ENCODE measurements at places on chromosomes 6 and 20.

- DNase-seq = no peak
Observed at GRCh38 chr6:37524025-37524969, 24.6 kb upstream of the CCDC167 start.

- DNase-seq = no peak
Observed at GRCh38 chr20:41415191-41415590, 48.6 kb upstream of the EMILIN3 start.

- no peak for DNase-seq
Observed at GRCh38 chr6:75755704-75756103, 6.7 kb downstream of the MYO6 start.

- DNase-seq = no peak
Observed at GRCh38 chr6:127058027-127058426, 60.4 kb upstream of the RSPO3 start.

- no peak for DNase-seq
Observed at GRCh38 chr6:110841266-110841665, 26.0 kb upstream of the CDK19 start.

DNA sequence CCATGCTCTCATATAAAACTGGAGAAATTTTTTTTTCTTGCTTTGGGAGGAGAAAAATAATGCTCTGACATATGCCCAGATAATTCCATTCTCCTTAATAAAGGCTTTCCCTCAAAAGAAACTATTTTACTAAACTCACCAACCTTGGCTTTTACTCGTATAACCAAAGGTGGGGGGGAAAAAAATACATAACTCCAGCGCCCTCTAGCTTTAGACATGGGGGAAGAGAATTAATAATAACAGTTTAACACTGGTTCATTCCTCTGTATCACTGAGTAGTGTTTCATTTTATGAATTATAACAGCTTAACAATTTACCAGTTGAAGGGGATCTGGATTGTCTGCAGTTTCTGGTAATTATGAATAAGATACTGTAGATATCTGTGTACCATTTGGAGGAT is 1226.1 kb downstream of the GRIK2 start:
- DNase-seq = no peak

GRCh38 chr6:116514111-116514510 is 2.7 kb downstream of the CALHM5 start:
- no peak for DNase-seq

- DNase-seq = no peak
Observed at GRCh38 chr20:57032847-57033246, 233.6 kb downstream of the BMP7 start.

DNA sequence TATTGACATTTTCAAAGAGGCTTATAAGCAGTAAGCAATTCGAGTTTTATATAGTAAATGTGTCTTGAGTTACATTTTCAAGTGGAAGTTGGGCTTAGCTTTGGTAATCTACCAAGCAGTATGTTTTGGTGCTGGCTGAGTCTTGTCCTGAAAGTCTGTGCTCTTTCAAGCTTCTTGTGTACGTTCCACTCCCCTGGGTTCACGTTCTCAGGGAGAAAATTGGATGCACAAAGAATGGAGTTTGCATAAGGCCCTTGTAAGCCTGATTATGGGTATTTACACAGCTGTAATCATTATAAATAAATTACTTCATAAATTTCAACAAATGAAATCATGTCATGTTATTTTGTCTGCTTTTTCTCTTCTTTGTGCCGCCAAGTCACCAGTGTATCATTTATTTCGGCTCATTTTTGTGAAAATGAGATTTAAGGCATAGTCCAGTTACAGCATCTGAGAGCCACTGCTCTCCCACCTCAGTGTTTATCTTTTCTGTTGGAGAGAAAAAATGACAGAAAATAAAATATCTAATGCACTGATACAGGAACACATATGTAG is 262.5 kb downstream of the BTBD3 start:
- no peak for DNase-seq

- no peak for DNase-seq
Observed at GRCh38 chr6:42040856-42041480, 9.4 kb upstream of the TAF8 start.

DNA sequence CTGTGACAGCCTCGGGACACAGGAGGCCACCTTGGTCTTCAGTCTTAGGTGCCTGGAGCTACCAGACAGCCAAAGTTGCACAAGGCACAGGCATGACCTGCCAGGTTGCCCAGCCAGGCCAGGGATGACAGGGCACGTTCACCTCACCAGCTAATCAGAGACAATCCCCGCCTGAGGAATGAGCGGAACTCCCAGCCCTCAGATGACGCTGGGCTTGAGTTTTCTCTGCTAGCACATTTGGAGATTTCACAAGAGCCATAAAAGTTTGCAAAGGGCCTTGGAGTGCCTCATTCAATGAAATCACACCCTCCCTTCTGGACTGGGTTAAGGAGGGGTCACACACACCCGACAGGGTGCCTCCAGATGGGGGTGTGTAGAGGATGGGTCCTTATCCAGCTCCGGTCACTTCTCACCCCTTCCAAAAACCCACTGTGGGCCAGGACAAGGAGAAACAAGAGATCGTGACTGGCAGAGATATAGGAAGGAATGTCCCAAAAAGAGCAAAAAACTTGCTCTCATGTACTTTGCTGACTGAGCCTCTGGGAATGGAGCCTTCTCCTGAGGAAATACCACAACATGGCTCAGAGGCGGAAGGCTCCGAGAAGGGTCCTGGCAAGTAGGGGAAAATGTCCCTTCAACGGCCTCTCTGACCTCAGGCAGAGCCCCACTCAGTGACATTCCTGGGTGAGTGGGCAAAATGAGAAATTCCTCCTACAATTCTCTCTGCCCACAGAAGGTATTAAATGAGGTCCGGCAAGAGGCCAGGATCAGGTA is 121.6 kb downstream of the ISM1 start:
- DNase-seq = no peak

- no peak for DNase-seq
Observed at GRCh38 chr6:7671581-7671980, 54.3 kb upstream of the BMP6 start.

- DNase-seq = no peak
Observed at GRCh38 chr6:120675886-120676285, 658.4 kb downstream of the TBC1D32 start.

DNA sequence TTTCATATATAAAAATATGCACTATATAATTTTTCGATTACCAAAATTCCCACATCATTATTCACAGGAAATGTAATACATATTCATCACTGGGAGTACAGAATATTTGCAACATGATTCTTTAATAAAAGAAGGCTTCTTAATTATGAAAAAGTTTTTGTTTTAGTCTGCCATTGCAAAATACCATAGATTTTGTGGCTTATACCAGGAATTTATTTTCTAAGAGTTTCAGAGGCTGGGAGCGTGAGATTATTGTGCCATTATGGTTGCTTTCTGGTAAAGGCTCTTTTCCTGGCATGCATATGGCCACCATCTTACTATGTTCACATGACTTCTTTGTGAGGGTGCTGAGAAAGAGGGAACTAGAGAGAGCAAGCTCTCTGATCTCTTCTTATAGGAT is 306.9 kb upstream of the ADGRB3 start:
- DNase-seq = no peak

- no peak for DNase-seq
Observed at GRCh38 chr6:33621711-33622388, 728 bp downstream of the ITPR3 start.

- DNase-seq = no peak
Observed at GRCh38 chr20:49965781-49966305, 16.9 kb upstream of the SNAI1 start.

- no peak for DNase-seq
Observed at GRCh38 chr20:23187751-23188150, 101.6 kb upstream of the CD93 start.

DNA sequence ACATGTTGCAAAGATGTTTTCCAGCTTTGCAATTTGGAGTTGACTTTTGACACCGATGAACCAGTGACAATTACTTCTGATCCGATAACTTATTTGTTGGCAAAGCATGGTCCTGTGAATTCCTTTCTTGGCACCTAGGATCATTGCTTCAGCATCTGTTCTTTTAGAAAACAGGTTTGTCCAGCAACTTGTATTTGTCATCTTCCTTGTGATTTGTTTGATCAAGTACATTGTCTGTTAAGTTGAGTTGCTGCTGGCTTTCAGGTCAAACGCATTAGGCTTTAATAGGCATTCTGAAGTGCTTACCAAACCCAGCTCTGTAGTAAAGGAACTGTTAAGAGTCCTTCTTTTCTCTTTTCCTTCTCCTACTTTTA is 192.4 kb upstream of the ZNF217 start:
- no peak for DNase-seq

DNA sequence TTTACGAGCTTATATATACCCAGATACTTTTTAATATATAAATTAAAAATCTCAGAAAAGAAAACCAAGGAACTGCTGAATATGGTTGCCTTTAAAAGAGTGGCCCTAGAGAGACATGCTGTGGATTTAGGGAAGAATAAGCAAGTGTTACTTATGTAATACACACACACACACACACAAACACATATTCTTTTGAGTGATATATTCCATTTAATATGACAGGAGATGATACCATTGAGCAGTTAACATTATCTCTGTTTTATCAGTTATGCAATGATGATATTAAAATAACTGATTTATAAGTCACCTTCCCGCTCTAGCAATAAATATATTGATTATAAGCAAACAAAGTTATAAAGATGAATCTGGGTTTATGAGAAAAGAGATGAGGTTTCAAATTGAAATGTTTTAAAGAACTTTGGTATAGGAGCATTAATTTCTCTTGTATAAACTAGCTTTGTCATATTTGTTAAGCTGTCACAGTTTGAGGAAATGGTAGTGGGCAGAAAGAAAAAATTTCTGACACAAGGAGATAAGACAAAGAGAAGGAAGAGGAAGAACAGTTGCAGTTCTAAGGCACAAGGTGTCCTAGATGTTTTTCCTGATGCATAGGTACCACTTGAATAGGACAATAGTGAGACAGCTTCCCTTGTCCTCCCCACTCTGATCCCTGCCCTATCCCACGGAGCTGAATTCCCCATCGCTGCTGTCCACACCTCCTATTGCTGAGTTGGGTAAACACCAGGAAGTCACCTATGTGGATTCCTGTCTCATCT is 26.4 kb downstream of the GPX5 start:
- DNase-seq = no peak

GRCh38 chr20:63826753-63827152 is 4.3 kb downstream of the ZBTB46 start:
- no peak for DNase-seq

Data from stimulated activated CD8-positive, alpha-beta memory T cell treated with anti-CD3 and anti-CD28 coated beads, Interleukin-2, amount 100 ng/mL, for 1 hour (primary cell).